ENCODE measurements at places on chromosomes 1 and 21.

DNA sequence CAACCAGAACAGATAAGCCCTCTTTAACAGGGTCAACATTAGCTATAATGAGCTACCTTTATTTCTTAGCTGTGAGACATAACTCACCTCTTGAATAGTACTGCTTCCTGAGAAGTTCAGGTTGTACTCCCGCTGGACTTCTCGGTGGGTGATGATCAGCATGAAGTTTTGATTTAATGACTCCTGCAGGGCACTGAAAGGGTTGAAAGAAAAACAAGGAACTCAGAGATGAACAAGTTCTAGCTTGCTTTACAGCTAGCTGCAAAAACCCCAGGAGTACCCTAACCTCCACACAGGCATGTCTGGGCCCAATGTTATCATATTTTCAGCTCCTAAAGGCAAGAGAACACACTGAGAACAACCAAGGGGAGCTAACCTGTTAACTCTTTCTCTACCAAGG, 254.4 kb downstream of the FAF1 start:
- no peak for DNase-seq

DNA sequence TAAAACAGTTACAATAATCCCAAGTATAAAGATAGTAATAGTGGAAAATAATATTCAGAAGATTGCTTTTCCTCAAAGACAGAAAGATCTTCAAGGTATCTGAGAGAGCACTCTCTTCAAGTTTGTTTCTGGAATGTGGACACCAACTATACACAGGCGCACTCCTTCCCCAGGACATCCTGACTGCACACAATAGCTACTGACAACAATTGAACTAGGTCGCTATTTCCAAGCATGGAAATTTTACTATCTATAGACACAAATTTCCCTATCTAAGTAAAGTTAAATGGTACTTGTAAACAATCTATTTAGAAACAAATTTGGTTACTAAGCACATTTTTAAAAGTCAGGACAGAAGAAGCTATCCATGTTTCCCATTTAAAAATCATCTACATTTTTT, 19.1 kb downstream of the ARHGAP29 start:
- DNase-seq, result no peak

DNA sequence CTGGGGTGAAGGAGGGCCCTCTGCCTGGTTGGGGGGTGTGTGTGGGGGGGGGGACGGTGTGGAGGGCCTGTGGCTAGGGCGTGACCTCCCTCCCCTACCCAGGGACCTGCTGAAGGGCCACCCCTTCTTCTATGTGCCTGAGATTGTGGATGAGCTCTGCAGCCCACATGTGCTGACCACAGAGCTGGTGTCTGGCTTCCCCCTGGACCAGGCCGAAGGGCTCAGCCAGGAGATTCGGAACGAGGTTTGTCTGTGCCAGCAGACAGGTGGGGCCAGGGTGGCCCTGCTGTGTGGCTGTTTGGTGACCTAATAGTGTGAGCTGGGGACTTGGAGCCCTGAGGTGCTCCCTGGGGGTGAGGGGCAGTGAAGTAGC, 43.9 kb downstream of the COQ8A start:
- DNase-seq, result no peak

DNA sequence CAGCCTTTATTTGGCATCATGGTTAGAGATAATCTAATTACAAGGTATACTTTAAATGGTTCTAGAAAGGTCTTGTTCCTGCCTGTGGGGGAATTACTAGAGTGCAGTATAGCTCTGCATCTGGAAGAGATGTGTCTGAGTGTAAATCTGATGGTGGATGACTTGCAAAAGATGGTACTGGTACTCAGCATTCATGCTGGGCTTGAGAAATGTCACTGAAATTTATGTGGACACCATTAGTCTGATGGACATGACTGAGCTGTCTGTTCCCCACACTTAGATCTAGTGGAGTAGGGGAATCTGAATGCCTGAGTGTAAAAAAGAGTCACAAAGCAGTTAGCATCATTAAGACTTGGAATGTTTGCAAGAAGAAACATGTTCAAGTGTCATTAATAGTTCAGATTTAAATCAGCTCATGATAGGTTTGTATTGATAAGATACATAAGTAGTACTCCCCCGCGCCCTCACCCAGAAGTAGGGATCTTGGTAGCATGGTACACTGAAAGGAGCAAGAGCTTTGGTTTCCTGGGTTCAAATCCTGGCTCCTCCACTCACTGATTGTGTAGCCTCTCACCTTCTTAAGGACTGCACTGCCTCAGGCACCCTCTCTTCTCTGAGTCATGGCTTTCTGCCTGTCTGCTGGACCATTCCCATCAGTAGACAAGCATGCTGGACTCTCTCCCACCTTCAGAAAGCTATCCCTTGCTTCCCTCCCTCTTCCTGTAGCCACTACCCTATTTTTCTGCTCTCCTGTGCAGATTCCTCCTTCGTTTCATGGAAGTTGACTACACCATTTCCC, 292.9 kb downstream of the NFIA start:
- no peak for DNase-seq

DNA sequence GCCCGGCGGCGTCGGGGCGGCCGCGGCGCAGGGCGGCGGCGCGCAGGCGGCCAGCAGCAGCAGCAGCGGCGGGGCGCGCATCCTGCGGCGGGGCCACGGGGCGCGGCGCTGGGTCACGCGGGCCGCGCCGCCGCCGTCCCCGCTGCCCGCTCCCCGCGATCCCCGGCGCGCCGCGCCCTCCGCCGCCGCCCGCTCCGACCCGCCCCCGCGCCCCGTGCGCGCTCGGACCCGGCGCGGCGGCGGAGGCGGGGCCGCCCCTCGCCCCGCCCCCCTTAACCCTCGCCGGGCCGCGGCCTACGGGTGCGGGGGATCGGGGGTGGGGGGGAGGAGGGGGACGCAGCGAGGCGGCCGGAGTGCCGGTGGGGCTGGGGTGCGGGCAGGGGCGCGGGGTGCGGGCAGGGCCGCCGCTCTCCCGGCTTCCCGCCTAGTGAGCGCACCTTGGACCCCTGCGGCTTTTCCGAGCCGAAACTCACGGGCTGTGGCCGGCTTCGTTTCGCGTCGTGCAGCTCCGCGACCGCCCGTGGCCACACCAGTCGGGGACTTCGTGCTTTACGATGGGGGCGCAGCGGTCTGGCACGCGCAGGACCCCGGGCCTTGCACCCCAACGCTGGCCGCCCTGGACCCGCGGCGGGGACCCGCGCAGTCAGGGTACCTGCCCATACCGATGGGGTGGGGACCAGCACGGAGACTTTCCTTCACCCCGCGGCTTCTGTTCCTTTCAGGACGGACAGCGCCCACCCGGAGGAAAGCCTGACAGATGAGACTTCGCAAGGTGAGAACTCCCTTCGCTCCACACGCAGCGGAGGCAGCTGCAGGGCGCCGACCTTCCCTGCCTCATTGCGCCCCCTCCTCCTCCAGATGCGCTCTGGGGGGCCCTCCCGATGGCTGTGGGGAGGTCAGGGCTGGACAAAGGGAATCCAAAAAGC, at the start of gene FNDC10:
FNDC10 (minus strand) TSS at position 201 of the 926 bp plus-strand sequence; CDS start at position 81, 120 bp downstream.
- DNase-seq, result no peak

- DNase-seq, result no peak
Measured at GRCh38 chr1:152179566-152179965, 20.5 kb upstream of the RPTN start.

DNA sequence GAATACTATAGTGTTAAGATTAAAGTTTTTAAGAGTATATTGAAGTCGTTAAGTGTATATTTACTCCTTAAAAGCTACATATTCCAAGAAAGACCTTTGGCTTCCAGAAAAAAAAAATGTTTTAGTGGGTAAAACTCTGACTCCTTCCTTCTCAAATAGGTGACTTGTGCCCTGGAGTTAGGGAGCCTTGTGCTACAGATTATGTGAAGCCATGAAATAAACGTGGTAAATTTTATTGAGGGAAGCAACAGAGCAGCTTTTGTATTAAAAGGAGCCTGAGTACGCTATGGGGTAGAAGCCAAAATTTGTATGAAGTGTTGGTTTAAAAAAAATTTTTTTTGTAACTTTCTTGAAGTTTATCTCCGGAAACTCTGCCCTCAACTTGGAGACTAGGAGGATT, 994 bp downstream of the RO60 start:
- no peak for DNase-seq

- DNase-seq, result no peak
Measured at GRCh38 chr21:17869115-17869514, 50.0 kb upstream of the C21orf91 start.

DNA sequence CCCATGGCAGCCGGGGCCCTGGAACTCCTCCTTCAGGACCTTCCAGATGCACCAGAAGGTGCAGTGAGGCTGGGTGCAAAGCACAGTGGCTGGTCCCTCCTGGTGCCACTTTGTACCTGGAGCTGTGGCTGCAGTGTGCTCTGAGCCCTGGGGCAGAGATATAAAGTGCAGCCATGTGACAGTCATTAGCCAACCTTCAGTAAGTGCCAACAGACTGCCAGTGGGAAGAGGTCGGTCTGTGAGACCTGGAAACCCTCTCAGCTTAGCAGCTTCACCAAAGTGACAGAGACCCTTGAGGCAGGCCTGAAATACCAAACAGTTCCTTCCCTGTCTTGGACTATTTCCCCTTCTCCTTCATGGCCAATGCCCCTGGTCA, 26.7 kb upstream of the NGF start:
- no peak for DNase-seq

GRCh38 chr1:21435646-21436487, 4.1 kb upstream of the NBPF3 start:
- no peak for DNase-seq

- no peak for DNase-seq
Measured at GRCh38 chr1:48718116-48718630, 58.5 kb downstream of the BEND5 start.

- DNase-seq, result no peak
Measured at GRCh38 chr1:192251735-192252134, 65.1 kb upstream of the RGS21 start.

- DNase-seq, result no peak
Measured at GRCh38 chr21:15682977-15683376, 46.8 kb upstream of the USP25 start.

DNA sequence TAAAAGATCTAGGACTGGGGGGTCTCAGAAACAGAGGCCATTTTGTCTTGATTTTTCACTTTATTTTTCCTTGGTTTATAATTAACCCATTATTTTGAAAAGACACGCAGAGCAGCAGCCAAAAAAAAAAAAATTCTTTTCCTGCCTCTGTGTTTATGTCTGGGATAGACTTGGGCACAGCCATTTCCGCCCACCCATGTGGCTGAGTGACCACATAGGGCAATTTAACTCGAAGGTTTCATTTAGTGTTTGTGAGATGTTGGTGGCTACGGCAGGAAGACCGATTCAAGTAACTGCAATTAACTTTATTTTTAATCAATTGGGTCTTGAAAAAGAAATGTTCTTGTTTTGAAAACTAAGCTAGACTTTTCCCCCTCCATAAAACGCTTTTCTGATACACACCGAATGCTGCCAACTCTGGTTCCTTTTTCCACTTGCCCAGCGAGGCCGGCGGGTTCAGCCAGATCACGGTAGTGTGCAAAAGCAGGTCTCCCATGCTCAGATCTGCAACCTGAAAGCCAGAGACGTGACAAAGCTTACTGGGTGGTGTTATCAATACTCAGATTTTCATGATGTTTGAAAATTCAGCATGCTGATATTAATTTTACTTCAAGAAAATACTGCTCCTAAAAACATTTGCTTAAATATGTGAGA, 97.4 kb upstream of the KRTAP19-8 start:
- DNase-seq, result no peak

- DNase-seq, result no peak
Measured at GRCh38 chr1:81073580-81073979, 727.2 kb upstream of the ADGRL2 start.

DNA sequence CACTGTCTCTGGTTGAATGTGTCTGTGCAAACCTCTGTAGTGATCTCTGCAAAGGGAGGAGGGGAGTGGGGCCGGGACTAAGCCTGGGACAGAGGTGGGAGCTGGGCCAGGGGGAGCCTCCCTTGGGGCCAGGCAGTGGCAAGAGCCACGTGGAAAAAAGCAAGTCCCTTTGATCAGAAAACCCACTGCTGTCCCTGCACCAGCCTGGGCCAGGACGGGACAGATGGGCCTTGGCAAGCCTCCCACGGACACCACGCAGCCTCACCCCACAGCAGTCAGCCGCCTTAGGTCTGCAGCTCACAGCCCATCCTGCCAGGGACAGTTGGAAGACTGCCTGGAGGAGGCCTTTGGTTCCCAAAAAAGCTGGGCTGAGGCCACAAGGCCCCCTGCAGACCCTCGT, 11.7 kb upstream of the TRAPPC10 start:
- no peak for DNase-seq

- DNase-seq, result peak; percentile 87
Measured at GRCh38 chr1:109640285-109640865, 15.5 kb upstream of the GSTM4 start.

- no peak for DNase-seq
Measured at GRCh38 chr1:81226603-81226928, 574.2 kb upstream of the ADGRL2 start.

- no peak for DNase-seq
Measured at GRCh38 chr21:38899277-38899947, 93.7 kb downstream of the ETS2 start.

DNA sequence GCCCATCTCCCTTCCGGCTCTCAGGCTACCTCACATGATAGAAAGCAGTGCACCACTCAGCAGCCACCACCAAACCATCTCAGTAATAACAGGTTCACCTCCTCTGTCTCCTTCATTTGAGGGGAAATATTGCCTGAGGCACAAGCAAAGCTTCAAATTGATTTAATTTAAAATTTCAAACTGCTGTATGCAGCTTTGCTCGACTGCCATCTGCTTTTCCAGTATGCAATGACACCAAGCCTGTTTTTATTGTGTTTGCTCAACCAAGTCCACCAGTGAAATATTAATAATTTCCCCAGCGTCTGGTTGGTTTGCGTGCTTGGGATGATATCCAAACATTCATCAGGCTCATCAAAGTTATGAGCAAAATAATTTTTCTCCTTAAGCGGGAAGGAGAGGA, 552.4 kb upstream of the DAB1 start:
- DNase-seq, result no peak

DNA sequence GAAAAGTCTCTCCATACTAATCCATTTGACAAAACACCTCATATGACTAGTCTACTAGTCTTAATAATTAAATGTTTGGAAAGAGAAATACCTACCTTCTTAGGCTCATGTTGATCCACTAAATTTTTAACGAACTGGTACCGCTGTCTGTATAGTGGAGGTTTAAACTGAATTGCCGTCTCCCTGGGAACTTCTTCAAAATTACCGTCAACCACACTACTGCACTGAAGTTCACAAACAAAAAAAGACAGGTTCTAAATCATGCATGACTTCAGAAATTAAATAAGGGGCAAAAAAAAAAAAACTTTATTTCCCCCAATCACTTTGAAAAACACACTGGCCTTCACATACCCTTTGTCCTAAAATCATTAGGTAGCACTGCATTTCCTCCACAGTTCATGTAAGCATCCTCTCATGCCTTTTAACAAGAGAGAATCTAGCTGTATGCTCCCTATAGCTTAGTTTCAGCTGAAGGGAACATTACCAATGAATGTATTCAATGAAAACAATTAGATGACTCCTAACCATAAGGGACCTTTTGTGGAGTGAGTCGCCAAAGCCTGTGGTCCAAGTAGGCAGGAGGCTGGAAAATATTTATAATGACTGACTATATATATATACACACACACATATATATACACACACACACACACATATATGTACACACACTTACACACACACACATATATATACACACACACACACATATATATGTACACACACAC, 3.4 kb downstream of the HENMT1 start:
- DNase-seq, result peak; percentile 22

- DNase-seq, result no peak
Measured at GRCh38 chr1:217527151-217527550, 103.7 kb downstream of the GPATCH2 start.

GRCh38 chr1:207049054-207049453, 2.0 kb downstream of the YOD1 start:
- DNase-seq, result no peak
